Tibial nerve (tissue), 4 donors: ENCODE measurements at places on chromosomes 5 and 9. TPM values are rescaled to one million over a fixed set of nuclear protein-coding genes. Genes with fewer than 3 reads are reported as not detected.

Gene NMUR2
- total RNA-seq, result not detected

Gene CCDC171
- total RNA-seq, result 4.7 TPM

Gene PDLIM4
- 46.3 TPM for total RNA-seq

Gene UGT3A1
- not detected for total RNA-seq

Gene SLC6A7
- not detected for total RNA-seq

Gene PPIC
- 27.6 TPM for total RNA-seq

Gene IL33
- total RNA-seq, result 25.5 TPM

Gene GPR150
- 3.0 TPM for total RNA-seq

Gene GABRA1
- total RNA-seq, result not detected

Gene ANKDD1B
- total RNA-seq, result 1.5 TPM

Gene ENTPD2
- total RNA-seq, result 16.1 TPM

Gene NKD2
- 4.7 TPM for total RNA-seq

Gene SLC27A6
- total RNA-seq, result 23.8 TPM

Gene ARSI
- 17.0 TPM for total RNA-seq

Gene ANKRA2
- 46.7 TPM for total RNA-seq

Gene LECT2
- total RNA-seq, result not detected

GRCh38 chr5:175246242-175246888 is 197.6 kb downstream of the DRD1 start:
- no peak for DNase-seq

GRCh38 chr5:176762489-176762888 is 47.9 kb upstream of the UNC5A start:
- DNase-seq, result no peak

- no peak for DNase-seq
Observed at GRCh38 chr5:96054311-96055030, 92.8 kb upstream of the ELL2 start.

- no peak for DNase-seq
Observed at GRCh38 chr9:17318821-17319320, 184.0 kb downstream of the CNTLN start.

GRCh38 chr9:93008457-93008856 is 50.0 kb upstream of the SUSD3 start:
- DNase-seq, result no peak

GRCh38 chr5:71778678-71779276 is 59.7 kb downstream of the CARTPT start:
- peak; percentile 29 for DNase-seq

GRCh38 chr5:137659209-137659608 is 76.7 kb downstream of the KLHL3 start:
- DNase-seq, result no peak

DNA sequence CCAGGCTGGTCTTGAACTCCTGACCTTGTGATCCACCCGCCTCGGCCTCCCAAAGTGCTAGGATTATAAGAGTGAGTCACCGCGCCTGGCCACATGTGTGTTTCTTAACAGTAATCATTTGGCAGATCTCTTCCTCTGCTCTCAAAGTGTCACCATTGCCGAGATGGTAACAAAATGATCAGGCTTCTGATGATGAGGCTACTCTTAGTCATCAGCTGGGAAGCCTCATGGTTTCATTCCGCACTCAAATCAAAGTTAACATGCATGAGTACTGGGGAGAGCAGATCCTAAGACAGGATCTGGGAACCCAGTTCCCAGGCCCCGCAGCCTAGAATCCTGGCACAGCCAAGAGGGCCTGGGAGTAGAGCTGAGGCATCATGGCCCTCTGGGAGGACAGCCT is 27.4 kb downstream of the BARHL1 start:
- DNase-seq, result no peak

- DNase-seq, result no peak
Observed at GRCh38 chr5:428754-429452, 14.1 kb upstream of the EXOC3 start.

- no peak for DNase-seq
Observed at GRCh38 chr5:119088438-119088837, 17.6 kb downstream of the DMXL1 start.

GRCh38 chr5:137441476-137441875 is 57.6 kb downstream of the SPOCK1 start:
- no peak for DNase-seq

GRCh38 chr5:42851481-42851880 is 39.8 kb upstream of the SELENOP start:
- DNase-seq, result no peak

GRCh38 chr9:120869726-120870125 is 7.3 kb downstream of the PHF19 start:
- DNase-seq, result no peak

- DNase-seq, result no peak
Observed at GRCh38 chr5:36152324-36153297, 700 bp downstream of the SKP2 start.

GRCh38 chr5:139368613-139369012 is 14.5 kb downstream of the SLC23A1 start:
- DNase-seq, result no peak

DNA sequence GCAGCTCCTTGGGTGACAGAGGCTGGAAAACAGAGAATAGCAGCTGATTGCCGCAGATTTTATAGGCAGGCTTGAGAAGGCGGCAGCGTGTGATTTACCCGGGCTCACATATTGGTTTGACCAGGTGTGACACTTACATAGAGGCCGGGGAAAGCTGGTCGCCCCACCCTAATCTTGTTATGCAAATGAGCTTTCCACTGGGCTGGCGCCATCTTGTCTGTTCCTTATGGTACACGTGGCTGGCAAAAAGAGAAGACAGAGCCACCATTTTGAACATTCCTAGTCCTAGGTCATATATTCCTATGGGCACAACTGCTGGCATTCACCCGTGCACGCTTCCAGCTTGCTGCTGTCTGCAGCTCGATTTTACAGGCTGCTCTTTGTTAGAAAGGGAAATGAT is 11.3 kb upstream of the SPZ1 start:
- no peak for DNase-seq

- no peak for DNase-seq
Observed at GRCh38 chr9:75197561-75197960, 109.2 kb downstream of the OSTF1 start.

- no peak for DNase-seq
Observed at GRCh38 chr9:134405527-134405926, 79.3 kb downstream of the RXRA start.

DNA sequence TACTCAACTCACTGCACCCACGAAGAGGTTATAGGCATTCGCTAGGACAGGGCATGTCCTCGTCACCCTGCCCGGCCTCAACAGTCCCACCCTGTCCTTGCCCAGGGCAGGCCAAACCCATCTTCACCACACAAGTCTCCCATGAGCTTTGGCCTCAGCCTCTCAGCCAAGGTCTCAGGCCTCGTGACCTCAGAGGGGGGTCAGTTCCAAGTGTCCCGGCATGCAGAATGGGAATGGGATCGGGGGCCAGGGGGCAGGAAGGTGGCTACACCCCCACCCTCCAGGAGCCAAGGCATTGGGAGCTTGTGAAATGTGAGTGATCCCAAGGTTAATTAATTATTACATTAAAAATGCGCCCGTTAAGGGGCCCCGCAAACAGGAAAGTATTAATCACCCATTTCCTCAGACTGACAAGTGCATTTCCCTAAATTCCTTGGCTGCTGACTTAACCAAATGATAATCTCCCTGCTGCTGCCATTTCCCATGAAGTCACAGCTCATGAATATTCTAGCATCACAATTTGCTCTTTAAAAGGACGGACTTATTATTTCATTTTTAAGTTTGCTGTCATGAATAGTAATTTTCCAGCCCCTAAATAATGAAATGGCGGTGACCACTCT is 8.0 kb upstream of the UBAC1 start:
- no peak for DNase-seq

DNA sequence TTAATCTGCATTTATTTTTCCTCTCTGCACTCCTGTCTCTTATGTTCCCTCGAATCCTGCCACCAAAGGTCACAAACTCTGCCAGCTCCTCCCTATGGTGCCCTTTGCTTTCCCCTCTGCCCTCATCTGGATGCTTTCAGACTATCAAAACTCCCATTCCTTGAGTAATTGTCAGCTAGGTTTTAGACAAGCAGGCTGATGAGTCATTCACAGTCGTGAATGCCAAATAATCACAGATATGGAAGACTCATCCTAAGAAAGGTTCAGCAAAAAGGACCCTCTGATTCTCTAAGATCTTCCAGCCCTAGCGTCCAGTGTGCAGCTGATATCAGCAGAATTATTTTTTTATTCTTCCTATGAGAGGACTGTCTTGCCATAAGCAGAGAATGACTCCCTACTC is 104.5 kb upstream of the NUDT12 start:
- DNase-seq, result no peak

DNA sequence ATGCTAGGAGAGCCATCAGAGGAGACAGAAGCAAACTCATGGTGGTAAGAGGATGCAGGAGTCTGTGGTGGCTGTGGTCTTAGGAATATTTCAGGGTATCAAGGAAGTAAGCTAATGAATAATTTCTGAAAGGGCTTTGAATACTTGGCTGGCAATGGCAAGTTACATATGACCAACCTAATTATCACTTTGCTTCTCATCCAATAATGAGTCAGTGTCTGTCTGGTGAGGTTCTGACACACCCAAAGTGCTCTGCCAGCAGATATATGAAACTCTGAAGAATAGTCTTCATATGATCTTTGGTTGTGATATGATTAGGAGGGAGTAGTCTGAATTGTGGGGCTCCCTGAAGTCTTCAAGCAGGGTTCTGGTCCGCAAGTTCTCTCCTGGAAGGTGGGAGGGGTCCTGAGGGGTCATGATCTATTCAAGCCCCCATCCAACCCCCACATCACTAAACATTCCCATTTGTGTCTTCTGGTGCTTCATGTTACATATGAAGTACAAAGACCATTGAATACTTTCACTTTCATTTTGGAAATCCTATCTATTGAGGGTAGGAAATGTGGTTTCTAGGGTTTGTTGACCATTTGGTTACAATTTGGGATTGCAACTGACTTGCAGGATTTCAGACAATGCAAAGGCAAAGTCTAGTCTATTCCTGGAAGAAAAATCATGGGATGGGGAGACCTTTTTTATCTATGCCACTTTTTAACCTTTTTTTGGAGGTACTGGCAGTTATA is 199.9 kb upstream of the CDKN2B start:
- no peak for DNase-seq

DNA sequence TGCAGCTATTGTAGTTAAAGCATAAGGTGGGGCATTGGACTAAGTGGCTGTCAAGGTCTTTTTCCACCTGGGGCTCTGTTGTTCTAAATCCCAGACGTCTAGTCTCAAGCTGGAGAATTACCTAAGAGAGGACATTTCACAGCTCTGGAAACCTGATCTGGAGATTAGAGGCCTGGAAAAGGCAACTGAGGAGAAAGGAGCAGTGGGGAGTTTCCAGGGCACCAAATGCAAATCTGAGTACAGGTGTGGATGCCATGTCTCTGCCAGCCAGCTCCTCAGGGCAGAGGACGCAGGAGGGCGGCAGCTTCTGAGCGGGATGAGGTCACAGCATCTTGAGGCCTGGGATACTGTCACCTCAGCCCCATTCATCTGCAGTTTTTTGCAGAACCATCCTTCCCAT is 65.2 kb downstream of the PPARGC1B start:
- no peak for DNase-seq

DNA sequence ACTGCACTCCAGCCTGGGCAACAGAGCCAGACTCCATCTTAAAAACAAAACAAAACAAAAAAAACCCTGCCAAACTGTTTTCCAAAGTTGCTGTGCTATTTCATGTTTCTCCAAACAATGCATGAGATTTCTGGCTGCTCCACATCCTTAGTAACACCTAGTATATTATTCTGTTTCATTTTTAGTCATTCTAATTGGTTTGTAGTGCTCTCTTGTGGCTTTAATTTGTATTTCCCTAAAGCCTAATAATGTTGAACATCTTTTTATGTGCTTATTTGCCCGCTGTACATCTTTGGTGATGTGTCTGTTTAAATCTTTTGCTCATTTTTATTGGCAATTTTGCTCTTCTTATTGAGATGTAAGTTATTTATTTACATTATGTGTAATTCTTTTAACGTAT is 18.4 kb upstream of the TTC1 start:
- DNase-seq, result no peak

GRCh38 chr5:96084874-96085506 is 123.3 kb upstream of the ELL2 start:
- no peak for DNase-seq

DNA sequence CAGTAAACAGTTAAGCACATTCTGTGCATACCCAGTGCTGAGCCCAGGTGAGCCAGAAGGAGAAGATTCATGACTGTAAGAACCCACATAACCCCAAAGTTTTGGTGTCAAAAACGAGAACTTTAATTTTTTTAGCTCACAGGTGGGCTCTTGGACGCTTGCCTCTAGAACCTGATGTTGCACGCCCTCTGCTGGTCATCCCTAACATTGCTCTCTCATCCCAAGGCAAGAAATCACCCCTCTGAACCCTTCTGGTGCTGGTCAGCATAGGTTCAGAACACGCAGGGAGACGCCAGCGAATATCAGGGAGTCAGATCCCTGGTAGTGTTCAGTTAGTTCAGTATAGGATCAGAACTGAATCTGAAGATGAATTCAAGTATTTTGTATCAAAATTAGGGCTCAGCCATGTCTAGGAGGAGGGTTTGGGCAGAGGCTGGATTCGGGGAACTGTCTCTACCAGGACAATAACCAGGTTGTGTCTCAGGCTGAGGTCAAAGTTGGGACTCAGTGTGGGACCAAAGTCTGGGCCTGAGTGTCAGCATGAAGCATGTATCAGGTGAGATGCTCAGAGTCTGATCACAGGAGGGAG is 4.1 kb upstream of the DNAJB5 start:
- no peak for DNase-seq

- no peak for DNase-seq
Observed at GRCh38 chr5:14721990-14722656, 57.6 kb downstream of the OTULIN start.

DNA sequence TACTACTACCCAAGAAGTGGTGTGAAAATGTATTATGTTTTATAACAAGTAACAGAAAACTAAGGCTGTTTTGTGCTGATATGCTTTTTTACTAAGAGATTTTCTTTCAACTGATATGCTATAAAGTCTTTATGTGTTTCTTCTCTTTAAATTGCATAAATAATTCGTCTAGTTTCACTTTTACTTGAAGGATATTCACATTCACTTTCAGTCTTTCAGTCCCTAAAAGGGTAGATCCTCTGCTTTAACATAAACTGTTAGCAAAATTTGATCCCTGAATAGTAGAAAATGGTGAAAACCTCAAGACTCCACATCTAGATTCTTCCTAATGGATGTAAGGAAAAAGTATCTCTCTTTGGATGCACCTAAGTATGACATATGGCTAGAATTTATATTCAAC is 69.0 kb upstream of the FST start:
- DNase-seq, result no peak

- DNase-seq, result no peak
Observed at GRCh38 chr9:113794721-113795120, 81.4 kb upstream of the ZNF618 start.

GRCh38 chr9:14111696-14112095 is 202.2 kb downstream of the NFIB start:
- DNase-seq, result no peak

- DNase-seq, result no peak
Observed at GRCh38 chr9:104556830-104557634, 11.9 kb upstream of the OR13C8 start.

GRCh38 chr5:135533794-135534193 is 2.0 kb downstream of the NEUROG1 start:
- DNase-seq, result no peak
